ENCODE measurements at places on chromosomes 7 and 10.

DNA sequence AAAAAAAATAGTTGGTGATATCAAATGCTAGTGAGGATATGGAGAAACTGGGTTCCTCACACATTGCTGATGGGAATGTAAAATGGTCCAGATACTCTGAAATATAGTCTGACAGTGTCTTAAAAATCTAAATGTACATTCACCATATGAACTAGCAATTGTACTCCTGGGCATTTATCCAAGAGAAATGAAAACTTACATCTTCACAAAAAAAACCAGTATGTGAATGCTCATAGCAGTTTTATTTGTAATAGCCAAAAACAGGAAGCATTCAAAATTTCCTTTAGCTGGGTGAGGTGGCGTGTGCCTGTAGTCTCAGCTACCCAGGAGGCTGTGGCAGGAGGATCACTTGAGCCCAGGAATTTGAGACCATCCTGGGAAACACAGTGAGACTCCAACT lies 2.1 kb upstream of the SSC4D start:
- DNase-seq: no peak

DNA sequence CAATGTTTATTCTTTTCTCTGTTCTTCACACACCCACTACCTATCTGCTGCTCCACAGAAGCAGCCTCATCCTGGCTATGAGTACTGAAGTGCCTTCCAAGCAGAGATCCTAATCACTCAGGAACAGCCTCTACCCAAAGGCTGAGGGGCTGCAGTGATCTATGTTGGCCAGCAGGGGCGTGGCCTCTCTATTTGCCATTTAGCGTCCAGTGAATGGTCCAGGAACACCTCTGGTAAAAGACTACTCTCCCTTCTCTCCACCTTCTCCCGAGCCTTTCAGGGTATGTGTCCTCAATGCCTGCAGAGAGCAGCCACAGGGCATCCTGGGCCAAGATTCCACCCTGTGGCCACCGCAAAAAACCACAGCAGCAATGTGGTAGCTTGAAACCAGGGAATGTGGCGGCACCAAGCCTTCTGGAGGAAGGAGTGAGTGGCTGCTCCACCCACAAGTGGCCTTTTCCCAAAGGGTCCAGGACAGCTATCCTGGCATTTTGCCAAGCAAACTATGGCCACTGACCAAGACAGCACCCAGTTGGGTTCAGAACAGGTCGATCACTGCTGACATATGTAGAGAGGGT lies 70.9 kb downstream of the SYPL1 start:
- DNase-seq: peak; percentile 20

DNA sequence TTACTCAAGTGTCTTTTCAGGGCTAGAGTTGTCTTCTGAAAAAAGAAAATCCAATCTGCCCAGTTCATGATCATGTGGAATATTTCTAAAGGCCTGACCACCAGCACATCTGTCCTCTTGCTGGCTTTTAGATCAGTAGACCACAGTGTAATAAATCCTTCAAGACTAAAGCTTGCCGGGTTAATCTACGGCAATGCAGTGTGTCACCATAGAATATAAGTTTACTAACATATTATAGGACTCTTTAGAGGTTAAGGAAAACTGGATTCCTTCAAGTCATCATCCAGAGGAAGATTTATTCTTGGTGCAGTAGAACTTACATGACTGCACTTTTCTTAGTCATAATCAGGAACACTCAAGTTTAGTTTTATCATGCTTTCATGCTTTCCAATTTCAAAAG lies 349.5 kb downstream of the SEMA3D start:
- no peak for DNase-seq

DNA sequence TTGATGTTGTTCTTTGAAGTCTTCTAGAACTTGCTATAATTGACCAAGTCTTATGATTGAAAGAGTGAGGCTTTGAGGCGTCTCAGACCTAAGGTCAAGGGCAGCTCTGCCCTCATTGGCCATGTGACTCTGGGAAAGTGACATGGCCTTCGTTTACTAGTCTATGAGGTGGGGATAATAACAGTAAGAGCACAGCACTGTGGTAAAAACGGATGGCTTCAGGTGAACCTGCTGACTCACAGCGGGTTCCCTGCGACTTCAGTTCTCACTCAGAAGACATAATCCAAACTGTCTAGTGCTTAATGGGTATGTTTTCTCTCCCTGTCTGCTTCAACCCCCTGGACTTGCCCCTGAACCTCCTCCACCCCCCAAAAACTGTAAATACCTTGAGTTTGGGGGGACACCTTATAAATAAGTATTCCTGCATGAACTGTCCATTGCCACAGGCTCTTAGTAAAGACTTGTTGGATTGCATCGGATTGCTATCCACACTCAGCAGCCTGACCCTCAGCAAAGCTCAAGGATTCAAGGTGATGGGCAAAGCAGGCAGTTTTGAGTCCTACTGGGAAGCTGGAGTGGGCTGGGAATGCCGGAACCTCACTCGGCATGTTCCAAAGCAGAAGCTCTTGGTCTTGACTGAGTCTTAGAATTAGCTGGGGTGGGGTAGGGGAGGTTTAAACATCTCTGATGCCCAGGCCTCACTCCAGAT lies 304.6 kb downstream of the KLF6 start:
- peak; percentile 28 for DNase-seq

DNA sequence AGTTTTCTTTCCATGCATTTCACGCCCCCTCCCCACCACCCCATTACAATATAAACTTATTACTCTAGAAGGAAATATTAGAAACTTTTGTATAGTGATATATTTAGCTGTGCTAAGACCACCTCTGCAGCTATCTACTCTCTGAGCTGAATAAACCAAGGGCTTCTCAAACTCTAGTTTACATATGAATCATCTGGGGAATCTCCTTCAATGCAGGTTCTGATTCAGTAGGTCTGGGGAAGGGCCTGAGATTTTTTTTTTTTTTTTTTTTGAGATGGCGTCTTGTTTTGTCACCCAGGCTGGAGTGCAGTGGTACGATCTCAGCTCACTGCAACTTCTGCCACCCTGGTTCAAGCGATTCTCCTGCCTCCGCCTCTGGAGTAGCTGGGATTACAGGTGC lies 67.6 kb upstream of the PRKG1 start:
- DNase-seq: no peak

- no peak for DNase-seq
Observed at GRCh38 chr7:55272328-55272727, 92.8 kb upstream of the LANCL2 start.

GRCh38 chr10:28925121-28925663 lies 247.9 kb downstream of the BAMBI start:
- no peak for DNase-seq

- DNase-seq: no peak
Observed at GRCh38 chr7:31003721-31004120, 40.0 kb downstream of the GHRHR start.

- no peak for DNase-seq
Observed at GRCh38 chr10:124943301-124944092, 1.6 kb downstream of the ZRANB1 start.

DNA sequence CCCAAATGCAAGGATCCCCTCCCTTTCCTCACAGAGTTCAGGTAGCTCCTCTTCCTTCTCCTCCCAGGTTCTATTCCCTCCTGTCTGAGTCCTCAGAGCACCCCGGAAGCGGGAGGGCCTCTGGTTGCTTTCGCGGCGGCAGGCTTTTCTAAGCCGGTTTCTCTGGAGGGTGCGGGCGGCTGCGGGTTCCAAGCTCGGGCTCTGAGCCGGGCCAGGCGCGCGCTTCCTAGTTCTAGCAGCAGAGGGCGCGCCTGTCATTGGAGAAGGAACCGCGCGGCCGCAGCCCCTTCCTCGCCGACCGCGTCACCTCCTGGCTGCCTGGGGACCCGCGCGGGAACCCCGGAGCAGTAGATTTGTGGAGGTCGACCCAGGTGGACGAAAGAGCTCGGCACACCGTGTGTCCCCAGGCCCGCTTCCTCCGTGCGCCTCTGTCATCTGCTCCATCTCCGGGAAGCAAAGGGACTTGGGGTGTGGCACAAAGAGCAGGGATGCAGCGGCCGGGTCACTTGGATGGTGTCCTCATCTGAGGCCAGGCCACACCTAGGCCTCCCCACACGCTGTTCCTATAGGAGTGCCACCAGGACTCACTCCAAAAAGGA lies 389.0 kb upstream of the PODXL start:
- DNase-seq: peak; percentile 27

DNA sequence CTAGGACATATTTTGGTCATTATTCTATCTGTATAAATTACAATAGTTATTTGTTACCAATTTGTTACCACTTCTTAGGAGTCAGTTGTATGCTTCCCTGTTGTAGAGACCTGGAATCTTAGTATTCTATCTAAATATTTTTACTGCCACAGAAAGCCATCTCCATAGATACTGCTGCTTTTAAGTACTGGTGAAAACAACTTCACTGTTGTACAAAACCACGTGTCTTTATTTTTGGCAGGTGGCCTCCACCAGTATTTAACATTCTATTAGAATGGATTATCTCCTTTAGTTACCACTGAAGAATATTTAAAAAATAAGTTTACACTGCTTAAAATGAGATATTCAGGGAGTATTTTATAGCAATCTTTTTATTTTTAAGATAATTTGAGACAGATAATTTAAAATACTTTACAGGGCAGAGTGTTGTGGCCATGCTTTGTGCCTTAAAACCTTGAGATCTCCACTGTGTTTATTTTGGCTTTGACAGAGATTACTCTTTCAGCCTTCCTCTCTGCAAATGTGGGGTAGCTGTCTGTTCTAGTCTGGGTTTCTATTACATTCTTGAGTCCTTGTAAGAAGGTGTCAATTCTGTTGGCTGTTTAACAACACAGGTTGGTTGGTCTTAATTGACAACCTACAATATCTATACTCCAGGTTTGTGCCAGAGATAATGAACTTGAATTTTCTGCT lies 185.6 kb downstream of the LRRC4 start:
- no peak for DNase-seq

- no peak for DNase-seq
Observed at GRCh38 chr7:100607111-100607510, 4.9 kb downstream of the PCOLCE start.

- no peak for DNase-seq
Observed at GRCh38 chr10:13416760-13417159, 68.7 kb upstream of the SEPHS1 start.

DNA sequence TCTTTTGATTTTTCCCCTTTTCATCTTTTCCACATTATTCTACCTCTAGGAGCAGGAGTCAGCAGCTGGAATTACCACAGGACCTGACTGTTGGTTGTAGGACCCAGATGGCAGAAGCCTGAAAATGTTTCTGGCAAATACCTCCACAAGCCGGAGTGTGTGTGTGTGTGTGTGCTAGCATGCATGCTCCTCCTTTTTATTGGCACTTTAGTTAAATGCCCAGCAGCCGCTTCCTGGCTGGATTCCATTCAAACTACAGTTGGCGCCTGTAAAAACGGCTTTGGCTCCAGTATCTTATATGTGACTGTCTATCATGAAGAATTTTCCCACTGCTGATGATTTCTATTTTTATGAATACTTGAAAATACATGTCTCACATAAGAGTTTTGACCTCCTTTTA lies 319.7 kb upstream of the SP4 start:
- DNase-seq: no peak

DNA sequence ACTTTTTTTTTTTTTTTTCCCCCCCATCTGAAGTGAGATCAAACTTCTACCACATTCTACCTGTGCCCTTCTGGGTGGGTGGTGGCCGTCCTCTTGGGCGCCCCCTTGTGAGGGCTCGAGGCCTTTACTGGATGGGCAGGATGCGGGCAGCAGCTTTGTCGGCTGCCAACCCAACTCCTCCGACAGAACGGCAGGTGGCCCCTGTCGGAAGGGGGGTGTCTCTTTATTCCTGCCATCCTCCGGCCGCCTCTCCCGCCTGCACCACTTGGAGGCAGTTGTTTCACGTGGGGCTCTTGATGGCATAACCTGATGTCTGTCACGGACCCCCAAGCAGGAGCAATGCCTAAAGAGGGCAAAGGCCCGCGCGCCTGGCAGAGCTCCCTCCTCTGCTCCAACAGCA lies 31.0 kb downstream of the AMZ1 start:
- DNase-seq: peak; percentile 67

DNA sequence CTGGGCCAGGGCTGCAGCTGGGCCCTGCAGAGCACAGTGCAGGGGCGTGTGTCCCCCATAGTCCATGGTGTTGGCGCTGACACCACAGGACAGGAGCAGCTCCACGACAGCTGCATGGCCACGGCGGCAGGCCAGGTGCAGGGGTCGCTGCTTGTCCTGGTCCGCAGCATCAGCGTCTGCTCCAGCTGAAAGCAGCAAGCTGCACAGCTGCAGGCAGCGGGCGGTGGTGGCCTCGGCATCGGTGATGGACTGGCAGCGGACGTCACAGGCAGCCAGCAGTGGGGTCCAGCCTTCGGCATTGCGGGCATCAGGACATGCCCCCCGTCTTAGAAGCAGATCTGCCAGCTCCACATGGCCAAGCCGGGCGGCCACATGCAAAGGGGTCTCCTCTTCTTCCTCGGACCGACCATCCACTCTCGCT lies 6.0 kb downstream of the ASB10 start:
- no peak for DNase-seq

DNA sequence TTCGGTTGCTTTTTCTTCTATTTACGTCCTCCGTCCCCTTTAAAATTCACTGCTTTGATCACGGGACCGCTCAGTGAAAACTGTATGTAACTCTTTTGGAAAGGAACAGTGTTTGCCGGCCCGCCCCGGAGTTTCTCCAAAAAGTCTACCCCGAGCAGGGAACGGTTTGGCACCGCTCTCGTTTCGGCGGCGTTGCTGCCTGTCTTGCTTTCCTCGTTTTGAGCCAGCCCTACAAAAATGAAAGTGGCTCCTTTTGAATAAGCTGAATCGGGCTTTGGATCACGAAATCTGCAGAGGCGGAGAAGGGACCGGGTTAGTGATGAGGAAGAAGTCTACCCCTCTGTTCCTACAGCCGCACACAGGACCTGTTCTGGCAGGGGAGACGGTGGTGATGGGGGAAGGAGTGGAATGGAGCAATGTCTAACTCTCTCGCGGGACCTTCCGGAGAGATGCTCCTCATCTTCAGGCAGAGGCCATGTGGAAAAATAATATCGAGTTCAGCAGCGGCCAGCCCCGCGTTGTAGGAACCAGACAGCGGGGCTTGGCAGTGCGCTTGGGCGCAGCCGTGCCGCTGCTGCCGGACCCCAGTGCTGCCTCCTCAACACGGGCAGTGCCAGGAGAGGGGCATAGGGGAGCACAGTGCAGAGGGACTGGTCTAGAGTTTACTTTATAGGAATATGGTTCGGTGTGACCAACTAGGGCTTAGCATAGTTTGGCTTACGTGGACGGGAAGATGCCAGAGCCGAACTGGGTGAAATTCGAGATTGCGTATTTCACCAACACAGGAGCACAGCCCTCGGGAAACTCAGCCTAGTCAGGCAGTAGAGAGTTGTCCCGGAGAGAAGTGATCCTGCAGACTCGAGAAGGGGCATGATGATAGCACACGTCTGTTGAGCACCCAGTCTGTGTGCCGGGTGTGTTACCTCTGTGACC lies 1.4 kb downstream of the HTRA1 start:
- DNase-seq: no peak

DNA sequence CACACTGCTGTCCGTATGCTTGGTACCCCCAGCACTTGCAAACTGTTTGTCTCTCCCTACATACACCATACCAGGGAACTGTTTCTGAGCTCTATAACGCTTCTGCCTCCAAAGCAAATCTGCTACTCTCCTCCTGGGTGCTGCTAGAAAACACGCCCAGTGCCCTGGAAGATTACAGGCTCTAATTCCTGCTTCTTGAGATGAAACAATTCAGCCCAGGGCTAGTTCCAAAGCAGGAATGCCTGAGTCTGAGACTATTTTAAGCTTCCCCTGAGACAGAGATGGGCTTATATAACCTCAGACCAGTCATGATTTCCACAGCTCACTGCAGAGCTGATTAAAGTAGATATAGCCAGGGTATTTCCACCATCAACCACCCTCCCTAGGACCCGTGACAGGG lies 327.1 kb downstream of the GPR158 start:
- DNase-seq: no peak

All from stimulated activated CD4-positive, alpha-beta T cell treated with anti-CD3 and anti-CD28 coated beads, Interleukin-1b, Interleukin-23, amount 100 ng/mL, for 48 hours (primary cell).